Uterine smooth muscle cell (primary cell): ENCODE measurements at places on chromosomes 2 and 18. TPM values are rescaled to one million over a fixed set of nuclear protein-coding genes. Genes with fewer than 3 reads are reported as not detected.

Gene PLGLB1
- total RNA-seq: 0.22 and 0.50 TPM in 2 replicates

Gene CD8B2
- total RNA-seq: not detected in 2 replicates

Gene GPR35
- total RNA-seq: 0.55 and 0.87 TPM in 2 replicates

Gene ALPG
- total RNA-seq: not detected in 2 replicates
